ENCODE measurements at places on chromosomes 11 and 22.

DNA sequence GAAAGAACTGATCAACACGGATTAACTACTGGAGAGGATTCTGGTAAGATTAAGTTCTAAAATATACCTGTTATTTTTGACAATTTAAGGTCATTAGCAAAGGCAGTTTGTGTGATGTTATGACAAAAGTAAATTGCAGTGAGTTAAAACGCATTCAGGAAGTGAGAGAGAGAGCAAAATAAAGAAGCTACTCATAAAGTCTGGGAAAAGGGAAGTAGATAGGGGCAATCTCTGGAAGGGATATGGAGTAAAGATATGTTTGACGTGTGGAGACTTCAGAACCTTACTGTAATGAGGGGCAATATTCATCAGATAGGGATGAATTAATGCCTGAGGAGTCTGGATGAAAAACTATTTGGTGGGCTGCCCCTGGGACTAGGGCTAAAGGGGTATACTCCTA, 16.8 kb downstream of the OR56B4 start:
- DNase-seq, result no peak

DNA sequence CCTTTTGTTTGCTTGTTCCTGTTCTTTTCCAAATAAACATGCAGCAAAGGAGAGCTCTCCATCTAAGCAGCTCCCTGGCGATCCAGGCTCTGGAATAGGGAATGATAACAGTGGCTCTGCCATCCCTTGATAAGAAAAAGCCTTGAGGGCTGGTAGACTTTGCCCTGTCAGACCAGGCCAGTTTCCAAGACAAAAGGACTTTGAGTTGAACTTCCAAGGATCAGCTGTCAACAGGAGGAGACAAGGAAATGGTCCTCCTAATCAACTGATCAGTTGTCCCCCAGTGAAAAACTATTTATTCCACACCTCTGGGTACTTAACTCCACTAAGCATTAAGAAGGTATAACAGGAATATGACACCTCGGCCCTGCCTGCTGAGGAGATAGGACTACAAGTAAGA, 127.8 kb downstream of the PARVA start:
- DNase-seq, result no peak

GRCh38 chr11:118198370-118198769, 21.9 kb upstream of the SCN2B start:
- no peak for DNase-seq

GRCh38 chr11:21411597-21411996, 742.2 kb downstream of the NELL1 start:
- DNase-seq, result no peak

GRCh38 chr11:41113160-41113559, 346.3 kb downstream of the LRRC4C start:
- no peak for DNase-seq

DNA sequence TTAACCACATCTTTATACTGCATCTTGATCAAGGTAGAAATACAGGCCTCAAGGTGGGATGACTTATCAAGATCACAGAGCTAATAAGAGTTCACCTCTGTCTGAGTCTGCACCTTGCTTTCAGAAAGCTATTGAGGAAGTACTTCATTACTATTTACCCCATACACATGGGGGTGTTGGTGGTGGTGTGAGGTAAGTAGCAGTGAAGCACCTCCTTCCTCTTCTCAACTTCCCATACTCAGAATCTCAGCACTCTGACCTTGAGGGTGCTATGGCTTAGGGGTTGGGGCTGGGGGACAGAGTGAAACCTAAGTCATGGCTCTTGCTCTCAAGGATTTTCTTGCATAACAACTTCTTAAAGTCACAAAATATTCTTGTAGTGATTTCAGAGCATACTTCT, 56.9 kb downstream of the ME3 start:
- no peak for DNase-seq

- no peak for DNase-seq
Measured at GRCh38 chr22:45504373-45505341, 2.0 kb downstream of the FBLN1 start.

GRCh38 chr22:45911601-45912271, 65.2 kb downstream of the WNT7B start:
- peak; percentile 37 for DNase-seq

GRCh38 chr11:9091044-9091922, at the start of gene SCUBE2:
Gene SCUBE2 (minus strand): TSS chr11:9091599. CDS start chr11:9091528, 71 bp downstream.
- no peak for DNase-seq

DNA sequence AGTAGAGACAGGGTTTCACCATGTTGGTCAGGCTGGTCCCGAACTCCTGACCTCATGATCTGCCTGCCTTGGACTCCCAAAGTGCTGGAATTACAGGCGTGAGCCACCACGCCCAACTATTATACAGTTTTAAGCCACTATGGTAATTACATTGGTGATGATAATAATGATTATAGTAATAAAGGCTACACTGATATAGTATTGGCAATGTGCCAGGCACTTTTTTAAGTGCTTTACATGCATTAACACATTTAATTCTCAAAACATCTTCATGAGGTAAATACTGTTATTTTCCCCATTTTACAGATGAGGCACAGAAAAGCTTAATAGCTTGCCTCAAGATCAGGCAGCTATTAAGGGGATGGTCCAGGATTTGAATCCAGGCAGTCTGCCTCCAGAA, 222.5 kb downstream of the SOX6 start:
- no peak for DNase-seq

GRCh38 chr11:27777033-27777432, 76.8 kb upstream of the BDNF start:
- DNase-seq, result no peak

GRCh38 chr11:29957431-29957830, 59.4 kb downstream of the KCNA4 start:
- no peak for DNase-seq

GRCh38 chr11:20303391-20303965, 60.0 kb upstream of the HTATIP2 start:
- no peak for DNase-seq

DNA sequence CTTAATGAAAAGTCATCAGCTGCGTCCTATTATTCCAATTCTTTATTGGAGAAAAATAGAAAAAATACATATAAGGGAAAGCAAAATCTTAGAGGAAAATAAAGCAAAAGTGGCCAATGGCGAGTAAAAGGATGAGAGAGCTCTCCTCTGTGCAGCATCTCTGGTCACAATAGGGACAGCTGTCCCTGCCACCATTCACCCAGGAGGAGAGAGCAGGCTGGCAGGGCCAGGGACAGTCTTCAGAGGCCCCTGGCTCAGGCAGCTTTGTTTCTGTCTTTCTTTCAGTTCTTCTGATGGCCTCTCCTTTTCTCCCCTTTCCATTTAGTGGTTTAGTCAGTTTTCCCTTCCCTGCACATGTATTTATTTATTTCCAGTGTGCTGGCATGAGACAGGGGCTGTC, 941.3 kb downstream of the NTM start:
- no peak for DNase-seq

DNA sequence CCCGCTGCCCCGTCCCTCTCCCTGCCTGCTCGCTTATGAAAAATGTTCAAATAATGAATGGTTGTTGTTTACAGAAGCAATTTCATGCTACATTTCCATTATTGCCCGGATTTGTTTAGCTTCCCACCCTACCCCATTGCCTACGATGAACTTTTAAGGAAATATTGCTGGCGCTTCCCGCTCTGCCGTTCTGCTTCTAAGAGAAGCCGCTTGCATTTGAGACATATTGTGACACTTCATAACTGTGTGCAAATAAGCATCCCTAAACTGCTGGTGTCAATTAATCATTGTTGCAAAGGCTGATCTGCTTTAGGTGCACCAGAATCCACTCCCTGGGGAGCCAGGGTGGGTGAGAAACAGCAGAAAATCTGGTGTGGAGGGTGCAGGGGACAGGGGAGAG, 52.3 kb upstream of the LMO1 start:
- no peak for DNase-seq
